Activated naive CD8-positive, alpha-beta T cell treated with anti-CD3 and anti-CD28 coated beads for 36 hours (primary cell): ENCODE measurements at places on chromosomes 12 and 14. TPM values are rescaled to one million over a fixed set of nuclear protein-coding genes. Genes with fewer than 3 reads are reported as not detected.

DNA sequence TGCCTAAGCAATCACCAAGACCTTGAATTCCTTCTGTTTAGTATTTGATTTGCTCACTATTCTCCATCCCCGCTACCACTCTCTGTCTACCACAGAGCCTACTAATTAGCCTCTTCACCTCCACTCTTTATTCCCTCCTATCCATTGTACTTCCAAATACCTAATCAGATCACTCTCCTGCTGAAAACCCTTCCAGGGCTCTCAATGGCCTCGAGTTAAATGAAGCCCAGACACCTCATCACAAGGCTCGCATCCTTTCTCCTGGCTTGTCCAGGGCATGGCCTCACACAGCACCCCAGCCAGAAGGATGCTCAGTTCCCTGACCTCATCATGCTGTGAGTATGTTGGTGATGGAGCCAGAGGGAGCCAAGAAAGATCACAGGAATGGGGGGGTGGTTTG is 71.4 kb upstream of the PRMT8 start:
- DNase-seq = no peak

- no peak for DNase-seq
Observed at GRCh38 chr12:92342574-92342973, 196.9 kb upstream of the BTG1 start.

DNA sequence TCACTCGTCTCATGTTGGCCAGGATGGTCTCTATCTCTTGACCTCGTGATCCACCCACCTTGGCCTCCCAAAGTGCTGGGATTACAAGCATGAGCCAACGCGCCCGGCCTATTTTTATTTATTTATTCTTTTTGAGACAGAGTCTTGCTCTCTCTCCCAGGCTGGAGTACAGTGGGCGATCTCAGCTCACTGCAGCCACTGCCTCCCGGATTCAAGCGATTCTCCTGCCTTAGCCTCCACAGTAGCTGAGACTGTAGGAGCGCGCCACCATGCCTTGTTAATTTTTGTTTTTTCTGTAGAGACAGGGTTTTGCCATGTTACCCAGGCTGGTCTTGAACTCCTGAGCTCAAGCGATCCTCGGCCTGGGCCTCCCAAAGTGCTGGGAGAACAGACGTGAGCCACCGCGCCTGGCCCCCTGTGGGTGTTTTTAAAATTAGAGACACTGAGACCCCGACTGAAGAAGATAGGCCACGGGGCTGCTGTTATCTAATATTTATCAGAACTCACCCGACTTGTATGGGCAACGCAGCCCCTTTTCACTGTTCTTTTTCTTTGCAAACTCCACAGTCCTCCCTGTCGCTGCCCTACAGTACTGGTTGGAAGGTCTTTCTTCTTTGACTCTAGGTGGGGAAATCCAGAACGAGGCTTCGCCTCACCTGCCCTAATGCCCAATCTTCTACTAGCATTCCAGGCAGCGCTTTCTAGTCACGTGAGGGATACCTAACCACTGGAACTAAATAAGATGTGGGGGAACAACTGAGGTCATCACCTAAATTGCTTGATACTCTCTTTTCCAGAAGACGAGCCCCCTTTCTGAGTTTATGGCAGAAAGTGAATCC is 1.4 kb upstream of the GABARAPL1 start:
- DNase-seq = no peak

DNA sequence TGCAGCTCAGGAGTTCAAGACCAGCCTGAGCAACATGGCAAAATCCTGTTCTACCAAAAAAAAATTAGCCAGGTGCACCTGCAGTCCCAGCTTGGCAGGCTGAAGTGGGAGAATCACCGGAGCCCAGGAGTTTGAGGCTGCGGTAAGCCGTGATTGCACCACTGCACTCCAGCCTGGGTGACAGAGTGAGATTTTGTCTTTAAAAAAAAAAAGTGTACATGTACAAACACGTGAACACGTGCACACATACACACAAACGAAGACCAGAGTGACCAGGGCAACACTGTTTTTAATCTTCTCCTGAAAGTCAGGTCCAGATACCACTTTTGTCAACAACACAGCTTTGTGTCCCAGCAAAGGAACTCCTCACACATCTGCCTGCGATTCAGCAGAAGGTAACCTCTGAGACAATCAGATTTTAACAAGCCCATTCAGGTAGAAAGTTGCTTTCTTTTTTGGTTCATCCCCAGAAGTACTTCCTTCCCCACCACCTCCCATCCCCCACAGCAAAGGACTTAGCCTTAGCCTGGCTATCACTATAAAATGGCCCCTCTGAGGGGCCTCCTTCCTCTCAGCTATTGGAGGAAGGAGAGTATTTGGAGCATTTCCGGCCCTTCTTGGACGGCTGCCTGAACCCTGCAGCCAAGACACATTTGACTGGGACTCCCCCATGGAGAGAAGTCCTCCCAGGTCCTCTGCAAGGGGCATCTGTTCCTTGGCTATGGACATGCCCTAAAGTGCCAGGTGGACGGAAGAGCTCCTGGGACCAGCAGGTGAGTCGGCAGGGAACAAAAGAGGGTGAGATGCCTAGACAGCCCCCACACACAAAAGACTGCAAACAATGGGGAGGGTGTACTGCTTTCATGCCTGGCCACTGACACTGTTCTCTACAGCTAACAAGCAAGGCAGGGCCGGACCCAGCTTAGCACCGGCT is 9.8 kb downstream of the CTDSP2 start:
- DNase-seq = peak; percentile 63

TMX1 gene
- 62.3 TPM for total RNA-seq

STYK1 gene
- total RNA-seq = 0.46 TPM

LRRC10 gene
- total RNA-seq = not detected
